Activated CD8-positive, alpha-beta memory T cell treated with anti-CD3 and anti-CD28 coated beads for 24 hours (primary cell): ENCODE measurements at places on chromosomes 7 and 10.
A peak's percentile ranks its signal among the peaks of the same experiment; 100 is the strongest.

DNA sequence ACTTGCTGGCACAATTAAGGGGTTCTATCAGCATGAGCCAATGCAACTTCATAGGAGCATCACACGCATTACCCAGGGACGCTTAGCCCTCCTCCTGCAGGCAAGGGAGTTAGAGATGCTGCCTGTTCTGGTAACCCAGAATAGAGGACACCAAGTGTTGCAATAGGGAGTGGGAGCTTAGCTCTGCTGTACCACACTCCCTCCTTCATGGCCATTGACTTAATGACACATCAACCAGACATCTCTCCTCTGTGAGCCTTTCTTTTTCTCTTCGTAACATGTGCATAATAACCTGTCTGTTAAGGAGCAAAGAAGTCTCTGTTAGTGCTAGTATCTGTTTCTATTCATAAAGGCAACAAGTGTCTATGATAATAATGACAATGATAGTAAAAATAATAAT, 282.4 kb downstream of the SORCS3 start:
- DNase-seq, result no peak

GRCh38 chr10:47008769-47009168, 97.5 kb downstream of the PTPN20 start:
- DNase-seq, result no peak

DNA sequence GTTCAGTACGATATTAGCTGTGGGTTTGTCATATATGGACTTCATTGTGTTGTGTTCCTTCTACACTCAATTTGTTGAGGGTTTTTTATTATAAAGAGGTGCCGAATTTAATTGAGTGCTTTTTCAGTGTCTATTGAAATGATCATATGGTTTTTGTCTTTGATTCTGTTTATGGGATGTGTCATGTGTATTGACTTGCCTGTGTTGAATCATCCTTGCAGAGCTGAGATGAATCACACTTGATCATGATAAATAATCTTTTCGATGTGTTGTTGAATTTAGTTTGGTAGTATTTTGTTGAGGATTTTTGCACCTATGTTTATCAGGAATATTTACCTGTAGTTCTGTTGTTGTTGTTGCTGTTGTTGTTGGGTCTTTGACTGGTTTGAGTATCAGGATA, 39.8 kb downstream of the ATOH7 start:
- DNase-seq, result no peak

GRCh38 chr10:17537281-17537680, 79.9 kb downstream of the HACD1 start:
- no peak for DNase-seq

- peak; percentile 67 for DNase-seq
These were observed 866 bp downstream of the CNOT4 start for GRCh38 chr7:135508883-135509588.

DNA sequence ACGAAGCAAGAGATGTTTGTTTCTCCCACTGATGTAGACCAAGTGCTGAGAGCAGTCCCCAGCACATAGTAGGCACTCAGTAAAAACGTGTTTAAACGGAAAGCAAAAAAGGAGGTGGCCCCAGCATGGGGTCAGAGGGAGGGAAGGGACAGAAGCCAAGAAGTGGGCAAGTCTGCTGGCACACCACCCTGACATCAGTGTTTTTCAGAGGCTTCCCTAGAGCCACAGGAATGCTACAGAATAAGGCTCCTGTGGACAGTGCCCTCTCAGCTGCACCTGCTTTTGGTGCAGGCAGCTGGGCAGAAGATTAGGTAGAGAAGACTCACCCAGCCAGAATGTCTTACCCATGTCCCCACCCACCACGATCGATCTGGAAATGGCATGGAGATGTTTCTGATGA, 8.3 kb upstream of the ANKRD1 start:
- DNase-seq, result no peak

DNA sequence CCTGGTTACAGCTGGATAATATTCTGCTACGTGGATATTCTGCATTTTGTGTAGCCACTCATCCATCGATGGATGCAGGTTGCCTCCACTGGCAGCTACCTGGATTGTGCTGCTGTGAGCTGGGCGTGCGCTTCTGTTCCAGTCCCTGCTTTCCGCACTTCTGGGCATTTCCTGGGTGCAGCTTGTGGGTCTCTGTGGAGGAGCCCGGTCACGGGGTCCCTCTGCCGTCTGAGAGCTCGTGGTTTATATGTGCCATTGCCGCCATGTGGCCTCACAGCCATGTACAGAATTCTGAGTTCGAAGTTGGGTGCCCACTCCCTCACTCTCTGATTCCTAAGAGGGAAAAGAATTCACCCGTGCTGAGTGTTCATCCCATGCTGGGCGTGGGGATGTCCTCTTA, 38.3 kb downstream of the JAKMIP3 start:
- DNase-seq, result no peak

DNA sequence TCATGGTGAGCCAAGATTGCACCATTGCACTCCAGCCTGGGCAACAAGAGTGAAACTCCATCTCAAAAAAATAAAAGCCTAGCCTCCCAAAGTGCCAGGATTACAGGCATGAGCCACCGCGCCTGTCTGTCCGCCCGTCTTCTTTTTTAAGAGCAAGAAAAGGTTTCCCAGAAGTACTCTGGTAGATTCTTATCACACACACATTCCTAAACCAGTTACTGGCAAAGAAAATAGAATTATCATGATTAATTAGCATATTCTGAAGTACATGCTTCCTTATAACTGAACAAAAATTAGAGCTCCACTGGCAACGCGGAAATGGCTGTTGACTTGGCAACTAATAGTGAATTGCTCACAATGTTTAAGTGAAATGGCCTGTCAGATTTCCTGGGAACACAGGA, 87.0 kb downstream of the ADK start:
- DNase-seq, result no peak

DNA sequence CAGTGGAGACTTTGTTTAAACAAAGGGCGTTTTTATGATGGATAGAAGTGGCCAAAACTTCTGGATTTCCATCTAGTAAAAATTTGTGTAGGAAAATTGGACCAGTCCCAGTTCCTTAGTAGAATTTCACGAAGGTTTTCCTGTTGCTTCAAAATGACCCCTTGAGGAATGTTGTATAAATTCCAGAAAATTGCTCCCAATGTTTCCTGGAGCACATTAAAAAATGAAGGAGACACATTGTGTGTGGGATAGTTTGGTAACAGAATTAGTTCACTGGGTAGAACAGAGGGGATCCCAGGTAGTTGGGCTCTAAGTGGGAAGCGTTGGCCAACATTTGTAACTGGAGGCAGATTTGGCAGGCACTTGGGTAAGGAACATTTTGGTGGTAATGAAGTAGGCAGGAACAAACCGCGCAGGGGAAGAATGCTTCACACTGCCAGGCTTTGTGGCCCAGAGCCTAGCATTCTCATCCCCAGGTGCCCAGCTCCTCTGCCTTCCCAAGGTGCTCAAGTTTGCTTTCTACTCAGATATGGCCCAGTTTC, 758.6 kb downstream of the AUTS2 start:
- DNase-seq, result no peak

DNA sequence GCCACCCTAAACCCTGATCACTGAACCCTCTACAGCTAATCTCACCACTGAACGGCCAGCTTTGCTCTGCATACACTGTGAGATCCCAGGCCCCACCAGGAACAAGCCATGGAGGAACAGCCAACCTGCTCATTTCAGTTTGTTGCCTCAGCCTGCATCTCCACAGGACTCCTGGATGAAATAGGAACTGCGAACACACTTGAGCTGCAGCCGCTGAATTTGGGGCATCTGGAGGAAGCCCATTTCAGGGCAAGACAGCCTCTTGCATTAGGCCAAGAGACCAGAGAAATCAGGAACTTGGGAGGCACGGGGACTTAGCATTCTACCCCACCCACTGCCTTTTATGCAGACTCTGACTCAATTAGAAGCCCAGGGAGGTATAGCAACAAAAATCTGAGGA, 14.5 kb upstream of the EGR2 start:
- no peak for DNase-seq

GRCh38 chr10:68496072-68496471, 24.3 kb upstream of the DNA2 start:
- no peak for DNase-seq

GRCh38 chr7:135111379-135111778, 36.5 kb upstream of the TMEM140 start:
- no peak for DNase-seq

GRCh38 chr10:117784776-117785175, 242.2 kb downstream of the EMX2 start:
- no peak for DNase-seq

DNA sequence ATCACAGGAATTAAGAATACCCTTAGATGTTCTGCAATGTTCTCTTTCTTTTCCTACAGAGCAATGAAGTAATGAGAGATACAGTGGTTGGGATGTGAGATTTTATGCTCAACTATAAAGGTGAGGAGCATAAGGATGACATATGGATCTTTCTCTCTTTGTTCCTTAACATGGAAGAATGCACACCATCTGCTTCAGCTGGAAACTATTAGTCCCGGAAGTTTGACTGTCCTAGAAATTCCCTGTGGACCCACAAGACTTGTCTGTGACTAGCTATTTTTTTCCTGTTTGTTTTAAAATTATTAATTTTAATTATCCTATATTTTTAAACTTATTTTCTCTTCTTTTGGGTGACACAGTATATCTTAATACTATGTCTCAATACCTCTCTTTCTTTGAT, 80.2 kb downstream of the DKK1 start:
- DNase-seq, result no peak

- DNase-seq, result no peak
These were observed 152.9 kb downstream of the SNX10 start for GRCh38 chr7:26444555-26444954.

GRCh38 chr10:10919976-10920375, 97.7 kb upstream of the CELF2 start:
- no peak for DNase-seq

DNA sequence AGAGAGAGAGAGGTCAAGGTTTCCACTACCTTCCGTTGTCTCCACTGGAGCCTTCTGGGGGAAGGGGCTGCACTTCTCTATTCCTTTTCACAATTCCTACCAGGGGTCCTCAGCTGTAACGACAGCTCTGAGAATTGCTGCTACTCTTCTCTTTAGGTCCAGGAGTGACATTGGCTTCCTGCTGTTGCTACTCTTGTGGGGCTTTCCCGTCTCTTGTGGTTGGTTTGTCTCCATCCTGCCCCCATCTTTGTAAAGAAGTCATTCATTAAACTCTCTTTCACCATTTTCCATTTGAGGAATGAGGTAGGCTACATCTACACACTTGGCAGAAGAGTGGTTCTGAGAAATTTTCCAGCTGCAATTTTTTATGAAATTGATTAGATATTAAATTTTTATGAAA, 238.8 kb upstream of the LYZL1 start:
- no peak for DNase-seq

- DNase-seq, result no peak
These were observed 10.1 kb downstream of the AP3M1 start for GRCh38 chr10:74140553-74140952.

DNA sequence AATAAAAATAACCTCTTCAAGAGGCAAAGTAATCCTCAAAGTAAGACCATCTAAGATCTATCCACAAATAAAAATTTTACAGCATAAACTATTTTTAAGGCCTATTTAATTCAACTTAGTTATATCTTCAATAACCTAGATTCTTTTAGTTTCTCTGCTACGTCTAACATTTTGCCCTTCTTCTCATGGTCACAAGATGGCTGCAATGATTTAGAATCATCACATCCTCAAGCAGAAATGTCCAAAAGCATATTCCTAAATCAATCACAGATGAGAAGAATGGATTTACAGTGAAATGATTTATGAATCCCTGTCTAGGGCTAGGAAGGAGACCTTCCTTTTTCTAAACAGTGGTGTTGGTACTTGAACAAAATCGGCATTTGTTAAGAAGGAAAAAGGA, 304.7 kb downstream of the ARHGAP12 start:
- DNase-seq, result no peak

DNA sequence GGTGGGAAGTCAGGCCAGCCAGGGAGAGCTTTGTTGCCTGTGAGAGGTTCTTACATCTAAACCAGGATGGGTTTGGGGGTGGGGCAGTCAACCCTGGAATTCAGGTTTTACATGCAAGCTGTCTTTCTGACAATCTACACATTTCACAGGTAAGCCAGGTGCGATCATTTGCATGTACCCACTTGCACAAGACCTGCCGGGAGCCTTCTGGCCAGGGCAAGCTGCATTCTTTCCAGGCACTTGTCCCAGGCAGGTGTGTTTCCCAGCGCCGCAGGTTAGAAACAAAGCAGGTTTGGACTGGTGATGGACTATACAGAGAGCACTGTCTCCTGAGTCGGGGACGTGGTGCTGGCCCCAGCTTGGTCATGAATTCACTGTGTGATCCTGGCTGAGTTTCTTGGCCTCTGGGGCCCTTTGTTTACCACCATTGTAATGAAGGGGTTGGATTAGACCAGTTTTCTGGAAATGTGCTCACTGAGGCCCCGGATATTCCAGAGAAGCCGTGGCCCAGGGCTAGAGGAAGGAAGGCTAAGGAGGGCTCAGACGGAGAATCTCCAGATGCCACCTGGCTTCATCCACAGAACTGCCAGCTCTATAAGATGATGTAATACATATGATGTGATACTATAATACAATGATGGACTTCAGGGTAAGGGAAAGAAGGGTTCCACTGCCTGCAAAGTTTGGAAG, 205.2 kb upstream of the SVIL start:
- no peak for DNase-seq

DNA sequence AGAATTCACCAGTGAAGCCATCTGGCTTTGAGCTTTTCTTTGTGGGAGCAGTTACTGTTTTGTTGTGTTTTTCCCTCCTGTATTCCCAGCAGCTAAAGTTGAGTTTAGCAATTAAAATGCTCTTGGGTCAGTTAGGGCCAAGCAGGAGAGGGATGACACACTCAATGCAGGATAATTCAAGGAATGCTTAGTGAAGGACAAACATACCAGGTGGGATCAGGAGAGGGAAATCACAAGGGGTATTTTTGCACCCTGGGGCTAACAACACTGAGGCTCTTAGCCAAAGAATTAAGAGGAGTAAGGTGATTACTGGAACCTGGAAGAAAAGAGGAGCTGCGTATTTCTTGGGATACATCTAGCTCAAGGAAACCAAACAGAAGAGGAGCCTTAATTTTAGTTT, 82.4 kb upstream of the KCND2 start:
- DNase-seq, result no peak

DNA sequence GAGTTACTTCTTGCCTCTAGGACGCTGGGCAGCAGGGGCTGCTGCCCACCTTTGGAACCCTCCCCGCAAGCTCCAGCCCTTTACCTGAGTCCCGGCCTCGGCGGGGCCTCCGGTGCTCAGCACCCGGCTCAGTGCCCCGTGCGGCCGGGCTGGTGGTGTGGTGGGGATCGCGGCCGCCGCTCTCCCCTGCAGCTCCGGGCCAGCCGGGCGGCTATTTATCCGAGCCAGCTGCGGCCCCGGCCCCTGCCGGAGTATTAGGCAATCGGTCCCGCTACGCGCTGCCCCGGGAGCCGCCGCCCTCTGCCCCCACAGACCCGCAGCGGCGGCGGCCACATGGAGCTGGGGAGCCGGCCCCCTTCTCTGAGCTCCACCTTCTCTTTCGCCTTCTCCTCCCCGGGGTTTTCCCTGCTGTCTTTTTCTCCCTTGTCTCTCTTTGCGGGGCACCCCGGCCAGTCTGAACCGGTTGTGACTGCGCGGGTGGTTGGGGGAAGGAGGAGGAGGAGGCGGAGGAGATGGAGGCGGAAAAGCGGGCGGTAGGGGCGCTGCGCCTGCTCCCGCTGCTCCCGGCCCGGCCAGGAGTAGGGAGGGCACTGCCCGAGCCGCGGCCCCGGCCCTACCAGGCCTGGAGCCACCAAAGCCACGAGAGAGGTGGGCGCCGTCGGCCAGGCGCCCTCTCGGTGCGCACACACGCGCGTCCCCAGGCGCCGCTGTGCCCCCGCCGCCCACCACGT, at the start of gene SLC16A9:
TSS of gene SLC16A9 (minus strand) at position 456 of the 731 bp plus-strand sequence. CDS start 25,559 bp downstream, outside the sequence.
- DNase-seq, result peak; percentile 75
